Right kidney (tissue), 9 donors: ENCODE measurements at places on chromosomes 5 and 9.

DNA sequence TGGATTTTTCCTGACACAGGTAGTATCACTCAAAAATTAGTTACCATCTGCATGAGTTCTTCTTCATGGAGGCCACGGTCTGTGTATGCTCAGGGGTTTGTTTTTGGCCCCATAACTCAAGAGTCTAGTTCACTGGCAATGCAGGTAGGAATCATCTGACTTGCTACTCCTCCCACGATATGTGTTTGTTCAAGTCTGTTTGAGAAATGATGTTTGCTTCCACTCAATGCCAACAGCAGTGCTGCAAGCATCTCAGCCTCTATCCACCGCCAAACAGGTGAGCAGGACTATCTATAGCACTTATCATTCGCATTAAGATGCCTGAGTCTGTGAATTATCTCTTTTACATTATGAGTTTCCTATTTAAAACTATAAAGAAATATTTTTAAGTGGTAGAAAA is 264.8 kb upstream of the PTGER4 start:
- no peak for DNase-seq

GRCh38 chr5:38467353-38468040 is 88.9 kb downstream of the LIFR start:
- peak; percentile 80 for DNase-seq

DNA sequence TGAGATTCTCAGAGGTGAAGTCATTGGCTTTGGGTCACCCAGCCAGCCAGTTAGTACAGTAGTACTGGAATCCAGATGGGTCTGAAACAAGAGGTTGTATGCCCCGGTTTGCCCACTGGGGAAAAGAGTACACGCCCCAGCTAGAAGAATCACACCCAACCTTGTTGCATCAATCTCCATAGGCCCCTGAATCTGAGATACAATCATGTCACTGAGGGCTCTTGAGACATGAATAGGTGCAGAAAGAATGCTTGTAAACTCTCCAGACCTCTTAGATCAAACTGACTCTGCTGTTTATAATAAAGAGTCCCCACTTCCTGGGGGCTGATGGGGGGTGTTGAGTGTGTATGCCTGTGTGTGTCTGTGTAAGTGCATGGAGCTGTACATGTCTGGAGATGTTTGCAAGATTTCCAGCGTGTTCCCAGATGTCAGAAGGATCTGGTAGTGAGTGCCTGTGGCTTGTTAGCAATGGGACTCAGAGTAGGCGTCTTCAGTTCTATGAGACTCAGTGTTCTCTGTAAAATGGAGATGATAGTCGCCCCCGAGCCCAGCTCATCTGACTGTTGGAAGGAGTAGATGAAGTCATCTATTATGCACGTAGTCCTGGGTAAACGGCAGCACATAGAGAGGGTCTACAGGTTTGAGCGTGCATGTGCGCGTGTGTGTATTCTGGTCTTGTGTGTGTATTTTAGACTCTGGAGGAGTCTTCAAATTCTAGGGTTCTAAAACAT is 48.2 kb downstream of the COL27A1 start:
- DNase-seq: no peak

DNA sequence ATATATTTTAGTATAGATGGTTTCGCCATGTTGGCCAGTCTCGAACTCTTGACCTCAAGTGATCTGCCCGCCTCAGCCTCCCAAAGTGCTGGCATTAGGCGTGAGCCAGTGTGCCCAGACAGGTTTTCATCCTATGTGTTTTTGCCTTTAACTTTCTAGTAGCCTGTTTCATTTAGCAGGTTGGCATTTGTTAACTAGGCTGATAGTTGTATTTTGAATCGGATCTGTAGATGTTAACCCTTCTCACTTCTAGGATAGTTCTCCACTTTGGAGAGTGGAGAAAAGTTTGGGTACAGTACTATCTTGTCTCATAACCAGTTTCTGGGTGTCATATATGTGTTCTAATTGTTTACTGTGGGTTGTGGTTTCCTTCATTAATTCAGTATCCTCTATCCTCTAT is 7.3 kb upstream of the FGF18 start:
- no peak for DNase-seq

GRCh38 chr5:175884214-175884613 is 12.8 kb downstream of the CPLX2 start:
- no peak for DNase-seq

GRCh38 chr9:69090140-69090750 is 54.7 kb downstream of the FXN start:
- DNase-seq: no peak

GRCh38 chr9:2809692-2810419 is 34.0 kb downstream of the PUM3 start:
- no peak for DNase-seq

DNA sequence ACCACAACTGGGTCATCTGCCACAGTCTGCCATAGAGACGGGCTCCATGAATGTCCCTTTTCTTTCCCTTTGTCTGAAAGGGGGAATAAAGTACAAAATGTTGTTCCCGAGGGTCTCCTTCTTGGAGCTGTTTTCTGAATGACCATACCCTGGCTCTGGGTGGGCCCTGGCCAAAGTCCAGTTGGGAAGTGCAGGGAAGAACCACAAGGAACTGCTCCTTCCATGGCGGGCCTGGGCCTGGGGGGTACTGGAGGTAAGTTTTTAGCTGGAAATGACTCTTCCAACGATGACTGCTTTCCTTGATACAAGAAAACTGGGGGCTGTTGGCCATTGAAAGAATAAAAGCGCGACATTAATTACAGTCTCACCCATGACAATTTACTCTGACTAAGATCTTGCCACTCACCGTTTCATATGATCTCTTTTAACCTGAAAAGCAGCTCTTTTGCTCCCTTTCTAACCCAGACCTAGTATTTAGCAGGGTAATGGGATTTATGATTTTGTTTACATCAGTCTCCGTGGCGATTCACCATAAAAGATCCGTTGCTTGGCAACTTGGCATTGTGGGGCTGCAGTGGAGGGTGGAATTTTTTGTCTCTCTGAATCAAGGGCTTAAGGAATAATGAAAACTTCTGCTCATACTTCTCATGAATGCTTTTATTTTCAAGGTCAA is 89.2 kb upstream of the PTCH1 start:
- DNase-seq: no peak

GRCh38 chr5:65630981-65631380 is 6.2 kb downstream of the SHLD3 start:
- DNase-seq: no peak

DNA sequence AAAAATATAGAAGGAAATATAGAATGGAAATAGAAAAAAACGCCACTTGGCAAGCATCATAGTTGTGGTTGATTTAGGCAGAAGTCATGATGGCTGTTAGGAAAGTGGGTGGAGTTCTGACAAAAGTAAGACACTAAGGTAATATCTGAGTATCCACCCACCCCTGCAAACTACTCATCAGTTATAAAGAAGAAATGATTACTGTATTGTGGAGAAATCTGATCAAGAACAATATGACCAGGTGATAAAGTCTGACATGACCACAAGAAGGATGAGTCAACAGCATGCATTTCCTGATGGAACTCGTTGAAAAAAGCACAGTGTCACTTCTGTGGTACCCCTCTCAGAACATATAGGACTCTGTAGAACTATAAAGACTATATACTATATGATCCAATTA is 343.4 kb upstream of the PAPPA start:
- no peak for DNase-seq

DNA sequence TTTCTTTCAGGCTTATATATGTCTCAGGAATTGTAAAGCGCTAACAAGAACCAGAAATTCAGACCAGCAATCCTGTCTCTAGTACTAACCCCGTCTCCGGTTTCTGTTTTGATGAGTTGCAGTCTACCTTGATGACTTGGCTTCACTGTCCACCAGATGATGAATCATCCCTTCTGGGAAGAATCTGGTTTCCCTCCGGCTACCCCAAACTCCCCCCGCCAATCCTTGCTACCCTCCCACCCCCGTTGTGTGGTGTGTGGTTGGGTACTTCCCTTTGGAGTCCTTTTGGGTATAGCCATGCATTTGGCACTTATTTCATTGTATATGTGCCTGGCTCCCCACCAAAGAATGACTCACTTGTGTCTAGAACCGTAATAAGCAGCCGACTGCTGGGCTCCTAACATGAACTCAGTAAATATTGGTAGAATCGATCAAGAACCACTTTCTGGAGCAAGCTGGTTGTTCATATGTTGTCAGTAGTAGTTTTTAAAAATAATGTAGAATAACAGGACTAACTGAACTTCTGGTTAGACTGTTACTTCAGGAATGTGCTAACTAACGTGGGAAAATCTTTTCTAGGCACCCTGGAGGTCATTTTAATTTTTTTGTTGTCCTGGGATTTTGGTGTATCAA is 8.3 kb upstream of the TGFBI start:
- DNase-seq: no peak

GRCh38 chr9:109341561-109341960 is 20.7 kb upstream of the EPB41L4B start:
- DNase-seq: no peak

- peak; percentile 70 for DNase-seq
These were observed 26.3 kb upstream of the TENT4A start for GRCh38 chr5:6686915-6687409.

DNA sequence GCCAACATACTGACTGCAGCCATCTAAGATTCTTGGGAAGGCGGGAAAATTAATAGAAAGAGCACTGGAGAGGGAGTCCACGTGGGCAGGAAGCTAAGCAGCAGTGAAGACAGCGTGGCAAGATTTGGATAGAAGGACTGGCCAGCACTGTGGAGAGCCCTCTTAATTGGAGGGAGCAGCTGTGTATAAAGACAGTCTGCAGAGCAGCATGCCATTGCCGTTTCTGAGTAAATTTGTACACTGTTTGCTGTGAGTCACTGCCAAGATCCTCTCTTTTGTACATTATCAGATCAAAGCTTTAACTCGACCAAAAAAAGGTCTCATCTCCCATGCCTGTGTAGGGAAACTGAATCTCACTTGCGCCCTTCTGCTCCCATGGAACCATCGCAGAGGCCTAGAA is 45.3 kb downstream of the INSYN2B start:
- no peak for DNase-seq

GRCh38 chr5:178536541-178537466 is 53.4 kb downstream of the COL23A1 start:
- DNase-seq: no peak

DNA sequence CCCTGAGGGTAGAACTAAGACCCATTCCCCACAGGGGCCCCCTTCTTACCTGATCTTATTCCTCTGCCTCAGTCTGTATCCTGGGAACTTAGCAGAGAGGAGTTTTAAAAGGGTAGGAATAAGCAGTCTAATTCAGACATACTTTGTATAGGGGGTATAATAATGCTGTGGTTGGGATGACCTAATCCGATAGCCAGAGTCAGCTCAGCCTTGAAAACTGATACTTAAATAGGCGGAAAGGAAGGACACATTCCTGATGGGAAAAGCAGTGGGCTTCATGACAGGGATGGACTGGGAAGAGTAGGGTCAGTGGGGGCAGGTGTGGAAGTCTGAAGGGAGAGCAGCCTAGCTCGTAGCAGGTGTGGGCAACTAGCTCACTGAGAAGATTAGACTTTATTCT is 52.2 kb upstream of the TESK1 start:
- DNase-seq: no peak

GRCh38 chr5:55594671-55595070 is 59.9 kb upstream of the PLPP1 start:
- DNase-seq: no peak

GRCh38 chr9:120889606-120890271 is 12.8 kb upstream of the PHF19 start:
- DNase-seq: no peak

GRCh38 chr9:130944510-130945058 is 5.5 kb upstream of the FIBCD1 start:
- no peak for DNase-seq

DNA sequence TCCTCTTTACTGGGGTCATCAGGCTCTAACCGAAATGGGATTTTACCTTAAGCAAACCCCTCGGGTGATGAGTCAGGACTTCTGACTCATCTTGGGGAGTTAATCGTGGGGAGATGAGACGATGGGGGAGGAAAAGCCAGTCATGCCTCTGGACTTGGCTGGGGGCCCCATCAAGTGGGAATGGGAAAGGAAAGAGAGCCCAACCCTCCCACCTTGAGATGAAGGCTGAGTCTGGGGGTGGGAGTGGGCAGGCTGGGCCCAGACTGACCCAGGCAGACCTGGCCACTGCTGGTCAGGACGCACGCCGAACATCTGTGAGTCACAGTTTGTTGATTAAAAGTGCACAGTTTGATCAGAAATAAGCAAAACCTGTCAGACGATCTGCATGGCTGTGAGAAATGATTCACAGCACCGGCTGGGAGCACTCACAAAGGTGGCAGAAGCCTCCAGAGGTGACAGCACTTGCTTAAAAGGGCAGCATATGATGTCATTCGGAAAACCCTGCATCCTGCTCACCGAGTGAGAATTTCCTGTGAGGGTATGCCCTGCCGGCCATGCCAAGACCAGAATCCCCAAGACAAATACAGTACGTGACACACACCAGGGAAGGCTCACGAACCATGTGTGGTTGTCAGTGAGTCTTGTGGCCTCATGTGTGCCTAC is 50.0 kb upstream of the SLC25A51 start:
- no peak for DNase-seq

DNA sequence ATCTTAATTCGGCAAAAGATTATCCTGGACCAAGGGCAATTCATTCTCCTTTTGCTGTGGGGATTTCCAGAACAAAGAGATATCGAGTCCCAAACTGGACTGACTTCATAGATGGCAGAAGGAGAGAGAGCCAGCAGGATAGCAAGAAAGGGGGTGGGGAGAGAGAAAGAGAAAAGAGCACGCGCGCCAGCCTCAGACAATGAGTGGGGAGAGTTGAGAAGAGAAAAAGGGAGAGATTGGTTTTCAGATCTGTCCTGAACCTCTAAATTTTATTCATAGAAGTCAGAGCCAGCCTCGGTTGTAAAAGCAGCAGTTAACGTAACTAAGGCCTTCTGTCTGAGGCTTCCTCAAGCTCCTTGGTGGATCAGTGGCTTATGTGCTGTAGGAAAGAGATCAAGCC is 55.3 kb upstream of the ALDH1B1 start:
- DNase-seq: no peak

DNA sequence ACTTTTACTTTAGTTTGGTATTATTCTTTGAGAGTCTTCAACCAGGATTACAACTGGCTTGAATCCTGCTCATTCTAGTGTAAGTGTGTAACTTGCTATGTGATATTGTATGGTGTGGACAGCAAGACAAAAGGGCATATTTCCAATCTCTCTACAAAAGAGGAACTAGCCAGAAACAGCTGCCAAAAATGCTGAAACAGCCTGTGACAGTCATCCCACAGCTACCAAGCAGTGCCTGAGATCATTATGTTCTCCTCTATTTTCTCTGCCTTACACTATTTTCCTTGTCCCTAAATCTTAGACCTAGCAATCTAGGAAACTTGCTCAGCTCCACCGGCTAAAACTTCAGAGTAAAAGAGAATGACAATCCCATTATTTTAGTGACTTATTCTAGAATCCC is 42.8 kb downstream of the WDR41 start:
- DNase-seq: no peak

- DNase-seq: no peak
These were observed 28.8 kb downstream of the TCERG1 start for GRCh38 chr5:146475906-146476305.

DNA sequence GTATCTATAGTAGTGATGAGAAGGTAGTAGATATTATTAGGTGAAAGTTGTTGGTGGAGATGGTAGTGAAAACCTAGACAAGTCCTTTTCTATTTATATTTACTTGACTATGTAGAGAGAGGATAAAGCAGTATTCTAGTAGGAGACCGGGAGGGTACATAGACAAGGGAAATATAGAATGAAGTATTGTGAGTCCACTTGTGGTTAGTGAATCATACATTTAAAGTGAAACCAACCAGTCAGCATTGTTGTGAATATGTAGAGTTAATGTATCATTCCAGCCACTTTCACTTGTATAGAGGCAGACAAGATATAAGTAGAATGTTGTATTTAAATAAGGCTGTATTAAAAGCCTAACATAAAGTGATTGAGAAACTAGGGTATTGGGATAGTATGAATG is 1711.3 kb upstream of the ACO1 start:
- DNase-seq: no peak

GRCh38 chr5:17163221-17163620 is 54.2 kb upstream of the BASP1 start:
- DNase-seq: no peak
